ENCODE measurements at places on chromosomes 1 and 21. TPM values are rescaled to one million over a fixed set of nuclear protein-coding genes. Genes with fewer than 3 reads are reported as not detected.

Gene GPA33
- total RNA-seq: 0.08 TPM

Gene CR1L
- not detected for total RNA-seq

Gene CD58
- 35.3 TPM for total RNA-seq

- DNase-seq: no peak
Measured at GRCh38 chr1:233907151-233907550, 2.7 kb downstream of the SLC35F3 start.

GRCh38 chr21:21137986-21138385 is 139.8 kb downstream of the NCAM2 start:
- DNase-seq: no peak

GRCh38 chr1:47703156-47703825 is 265.4 kb downstream of the FOXD2 start:
- no peak for DNase-seq

DNA sequence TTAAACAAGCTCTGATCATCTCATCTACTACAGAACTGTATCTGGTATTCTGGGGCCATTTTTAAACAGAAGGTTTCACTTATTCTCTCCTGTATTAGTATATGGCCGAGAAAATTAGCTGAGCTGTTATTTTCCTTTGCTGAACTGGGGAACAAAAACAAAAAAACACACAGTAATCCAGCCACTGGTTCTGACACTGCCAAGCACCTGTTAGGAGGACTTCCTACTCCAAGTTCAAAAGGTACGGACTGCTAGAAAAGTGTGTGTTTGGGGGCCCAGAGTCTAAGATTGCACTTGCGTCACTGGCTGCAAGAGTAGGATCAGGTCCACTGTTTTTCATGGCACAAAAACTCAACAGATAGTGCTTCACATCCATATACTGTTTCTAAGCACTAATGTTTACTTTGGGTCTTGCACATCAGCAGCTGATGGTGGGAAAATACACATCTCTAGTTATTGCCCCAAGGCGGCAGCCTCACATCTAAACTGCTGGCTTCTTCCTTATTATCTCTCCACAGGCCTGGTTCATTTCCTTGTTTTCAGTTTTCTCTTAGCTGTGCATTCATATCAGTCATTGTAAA is 226.1 kb downstream of the FGGY start:
- no peak for DNase-seq

GRCh38 chr1:44775930-44776729 is 790 bp downstream of the RPS8 start:
- no peak for DNase-seq
